Activated naive CD4-positive, alpha-beta T cell treated with anti-CD3 and anti-CD28 coated beads for 36 hours (primary cell): ENCODE measurements at places on chromosomes 13 and 19.

- no peak for DNase-seq
Measured at GRCh38 chr19:38228005-38228377, 4.0 kb upstream of the DPF1 start.

DNA sequence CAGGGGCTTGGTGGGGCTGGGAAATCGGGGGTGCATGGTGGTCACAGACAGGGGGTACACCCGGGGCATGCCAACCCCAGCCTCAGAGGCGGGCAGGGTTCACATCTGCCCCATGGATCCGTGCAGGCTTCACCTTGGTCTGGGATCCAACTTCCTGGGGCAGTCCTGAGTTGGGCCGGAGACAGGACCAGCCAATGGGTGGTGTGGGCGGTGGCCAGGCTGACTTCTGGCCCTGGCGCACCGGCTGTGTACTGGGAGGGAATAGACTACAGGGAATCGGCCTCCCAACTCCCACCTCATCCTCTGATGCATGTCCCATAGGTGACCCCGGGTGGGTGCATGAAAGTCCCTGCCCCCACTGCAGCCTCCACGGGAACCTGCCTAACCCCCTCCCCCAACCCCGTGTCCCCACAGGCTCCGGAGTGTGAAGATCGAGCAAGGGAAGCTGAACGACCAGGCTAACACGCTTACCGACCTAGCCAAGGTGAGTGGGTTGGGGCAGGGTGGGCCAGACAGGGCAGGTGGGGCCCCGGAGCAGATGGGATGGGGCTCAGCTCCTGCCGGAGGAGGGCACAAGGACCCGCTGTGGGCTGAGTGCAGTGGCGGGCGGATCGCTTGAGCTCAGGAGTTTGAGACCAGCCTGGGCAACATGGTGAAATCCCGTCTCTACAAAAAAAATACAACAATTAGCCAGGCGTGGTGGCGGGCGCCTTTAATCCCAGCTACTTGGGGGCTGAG is 14.7 kb upstream of the ARRDC2 start:
- DNase-seq: no peak

DNA sequence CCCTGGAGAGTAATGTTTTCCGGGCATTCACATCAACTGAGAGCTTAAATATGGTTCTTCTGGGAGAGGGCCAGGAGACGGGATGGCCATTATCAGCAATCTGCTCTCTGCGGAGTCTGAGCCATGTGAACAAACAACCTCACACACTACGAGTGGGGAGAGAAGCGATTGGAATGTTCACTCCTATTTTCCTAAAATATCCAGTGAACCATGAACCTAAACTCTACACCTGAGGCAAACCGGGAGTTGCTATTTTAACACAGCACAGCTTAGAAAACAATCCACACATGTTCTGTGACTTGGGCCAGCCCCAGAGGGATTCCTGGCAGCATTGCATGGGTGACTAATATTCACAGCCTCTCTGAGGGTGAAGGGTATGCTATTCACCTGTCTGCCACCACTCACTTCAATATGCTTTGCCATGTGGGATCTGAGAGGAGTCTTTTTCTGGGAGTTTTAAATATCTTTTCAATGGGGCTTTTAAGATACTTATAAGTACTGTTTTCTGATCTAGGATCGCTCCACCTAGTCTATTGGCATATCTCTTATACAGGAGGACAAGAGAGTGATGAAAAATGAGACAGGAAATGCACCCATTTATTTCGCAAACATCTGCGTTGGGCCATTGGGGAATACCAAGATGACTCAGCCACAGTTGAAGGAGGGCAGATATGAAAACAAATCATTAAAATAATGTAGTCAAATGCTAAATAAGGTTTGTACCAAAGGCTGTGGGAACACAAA is 72.6 kb upstream of the SERP2 start:
- DNase-seq: peak; percentile 72

GRCh38 chr13:71149046-71149445 is 718.0 kb downstream of the DACH1 start:
- no peak for DNase-seq

DNA sequence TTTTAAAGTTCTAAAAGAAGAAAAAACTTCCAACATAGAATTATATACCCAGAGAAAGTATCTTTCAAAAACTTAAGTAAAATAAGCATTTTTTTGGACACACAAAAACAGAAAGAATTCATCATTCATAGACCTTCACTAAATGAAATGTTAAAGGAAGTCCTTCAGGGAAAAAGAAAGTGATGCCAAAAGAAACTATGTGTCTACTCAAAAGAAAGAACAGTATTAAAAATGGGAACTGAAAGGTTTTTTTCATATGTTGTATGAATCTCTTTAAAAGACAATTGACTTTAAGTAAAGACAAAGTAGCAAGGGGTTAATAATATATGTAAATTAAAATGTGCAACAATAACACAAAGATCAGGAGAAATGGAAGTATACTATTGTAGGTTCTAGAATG is 96.5 kb downstream of the DHRS12 start:
- no peak for DNase-seq

GRCh38 chr19:41352609-41353465 is 885 bp downstream of the TGFB1 start:
- peak; percentile 81 for DNase-seq

DNA sequence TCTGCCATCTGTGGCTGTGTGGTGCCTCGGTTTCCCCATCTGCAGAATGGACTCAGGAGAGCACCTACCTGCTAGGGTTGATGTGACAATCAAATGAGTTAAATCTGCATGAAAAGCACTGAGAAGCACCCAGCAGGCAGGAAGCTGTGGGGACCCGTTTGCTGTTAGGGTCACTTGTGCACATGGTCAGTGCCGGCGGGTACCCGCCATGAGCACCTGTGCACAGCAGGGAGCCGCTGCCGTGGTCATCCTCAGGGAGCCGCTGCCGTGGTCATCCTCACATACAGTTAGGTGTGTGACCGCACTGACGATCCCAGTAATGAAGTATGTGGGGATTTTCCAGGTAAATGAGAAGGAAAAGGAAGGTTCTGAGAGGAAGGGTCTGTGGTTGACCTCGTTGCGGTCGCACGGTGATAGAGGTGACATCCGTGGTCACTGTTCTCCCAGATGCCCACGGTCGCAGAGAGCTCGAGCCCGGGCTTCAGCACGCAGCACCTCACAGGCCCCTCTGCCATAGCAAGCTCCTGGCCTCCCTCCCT is 6.5 kb downstream of the MCF2L start:
- no peak for DNase-seq

GRCh38 chr19:13119627-13120026 is 1.6 kb downstream of the NACC1 start:
- DNase-seq: no peak

DNA sequence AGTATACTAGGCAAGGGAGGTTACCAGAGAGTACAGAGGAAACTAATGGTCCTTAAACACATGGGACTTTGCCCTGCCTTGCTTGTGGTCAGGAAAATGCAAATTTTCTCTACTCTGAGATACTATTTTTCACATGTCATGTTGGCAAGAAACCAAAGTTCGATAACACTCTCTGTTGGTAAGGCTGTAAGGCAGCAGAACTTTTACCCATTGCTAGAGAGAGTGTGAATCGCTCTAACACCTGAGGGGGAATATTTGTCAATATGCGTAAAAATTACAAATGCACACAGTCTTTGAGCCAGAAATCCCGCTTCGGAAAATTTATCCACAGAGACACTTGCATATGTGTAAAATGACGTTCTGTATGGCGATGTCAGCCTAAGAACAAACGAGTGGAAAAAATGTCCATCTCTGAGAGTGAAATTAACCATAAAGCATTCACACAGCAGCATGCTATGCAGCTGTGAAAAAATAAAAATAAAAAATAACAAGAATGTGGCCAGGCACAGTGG is 9.5 kb upstream of the RFX1 start:
- no peak for DNase-seq

- DNase-seq: peak; percentile 67
Measured at GRCh38 chr13:30119476-30119875, 187.9 kb downstream of the KATNAL1 start.

GRCh38 chr13:29165840-29166239 is 345.7 kb downstream of the MTUS2 start:
- no peak for DNase-seq

DNA sequence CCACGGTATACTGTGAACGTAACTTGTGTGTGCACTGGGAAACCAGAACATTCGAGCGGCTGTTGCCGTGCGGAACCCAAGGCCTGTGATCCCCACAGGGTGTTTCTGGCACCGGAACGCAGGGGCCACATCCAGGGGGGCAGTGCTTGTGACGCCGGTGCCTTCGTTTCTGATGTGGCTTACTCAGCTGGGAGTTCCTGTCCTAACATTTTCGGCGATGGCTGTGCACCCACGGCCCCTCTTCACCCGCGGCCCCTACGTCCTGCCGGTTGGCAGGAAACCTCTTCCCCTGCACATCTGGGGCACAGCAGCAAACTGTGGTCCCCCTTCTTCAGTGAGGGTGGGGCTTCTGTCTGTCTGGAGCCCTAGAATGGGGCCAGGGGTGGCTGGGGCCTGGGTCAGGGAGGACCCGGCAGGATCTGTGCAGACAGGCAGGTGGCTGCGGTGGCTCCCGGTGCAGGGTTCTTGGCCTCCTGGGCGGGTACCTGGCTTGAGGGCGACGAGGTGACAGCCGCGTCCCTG is 26.2 kb downstream of the CSNK1G2 start:
- DNase-seq: peak; percentile 67

DNA sequence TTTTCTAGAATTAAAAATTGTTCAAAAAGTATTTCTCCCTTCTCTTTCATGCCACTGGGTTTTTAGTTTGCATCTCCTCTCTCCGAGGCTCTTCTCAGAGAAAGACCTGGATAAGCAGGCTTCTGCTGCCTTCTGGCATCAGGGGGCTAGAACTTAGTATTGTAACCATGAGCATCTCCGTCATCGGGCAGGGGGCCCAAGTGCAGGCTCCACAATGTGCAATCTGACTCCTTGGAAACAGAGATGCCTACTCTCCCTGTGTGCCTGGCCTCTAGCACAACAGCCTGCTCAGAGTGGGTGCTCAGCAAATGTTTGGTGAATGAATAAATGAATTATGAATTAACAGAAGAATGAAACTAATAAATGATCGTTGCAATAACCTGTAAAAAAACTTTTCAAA is 45.6 kb upstream of the MTIF3 start:
- DNase-seq: no peak

DNA sequence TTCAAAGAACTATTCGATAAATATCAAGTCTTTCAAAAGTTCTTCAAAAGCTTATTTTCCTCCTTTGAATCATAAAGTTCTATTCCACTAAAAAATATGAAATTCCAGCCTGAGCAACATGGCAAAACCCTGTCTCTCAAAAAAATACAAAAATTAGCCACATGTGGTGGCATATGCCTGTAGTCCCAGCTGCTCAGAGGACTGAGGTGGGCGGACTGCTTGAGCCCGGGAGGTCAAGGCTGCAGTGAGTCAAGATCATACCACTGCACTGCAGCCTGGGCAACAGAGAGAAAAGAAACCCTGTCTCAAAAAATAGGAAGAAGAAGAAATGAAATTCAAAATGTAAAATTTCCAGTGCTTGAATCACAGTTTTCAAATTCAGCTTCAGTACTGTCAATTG is 24.6 kb downstream of the CAB39L start:
- no peak for DNase-seq
